ENCODE measurements at places on chromosomes 2 and 18.

- no peak for DNase-seq
Measured at GRCh38 chr2:236568068-236568921, 1.3 kb upstream of the ACKR3 start.

- DNase-seq, result no peak
Measured at GRCh38 chr18:55633032-55633431, 45.0 kb upstream of the TCF4 start.

DNA sequence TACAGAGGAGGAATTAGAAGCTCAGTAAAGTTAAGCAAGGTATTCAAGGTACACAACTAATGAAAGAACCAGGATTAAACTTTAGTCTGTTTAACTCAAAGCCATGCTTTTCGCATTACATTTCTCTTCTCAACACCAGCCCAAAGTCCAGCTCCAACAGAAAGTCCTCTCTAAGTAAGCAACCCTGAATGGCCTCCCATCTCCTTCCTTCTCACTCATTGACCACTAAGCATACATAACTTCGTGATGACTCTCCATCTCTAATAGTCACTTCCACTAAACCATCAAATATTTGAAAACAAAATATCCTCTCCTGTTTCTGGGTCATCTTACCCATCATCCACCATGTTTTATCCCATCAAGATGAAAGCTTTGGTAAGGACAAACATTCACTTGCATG, 219.8 kb downstream of the RAD51AP2 start:
- no peak for DNase-seq

- no peak for DNase-seq
Measured at GRCh38 chr2:44689516-44689915, 252.0 kb upstream of the SIX3 start.

DNA sequence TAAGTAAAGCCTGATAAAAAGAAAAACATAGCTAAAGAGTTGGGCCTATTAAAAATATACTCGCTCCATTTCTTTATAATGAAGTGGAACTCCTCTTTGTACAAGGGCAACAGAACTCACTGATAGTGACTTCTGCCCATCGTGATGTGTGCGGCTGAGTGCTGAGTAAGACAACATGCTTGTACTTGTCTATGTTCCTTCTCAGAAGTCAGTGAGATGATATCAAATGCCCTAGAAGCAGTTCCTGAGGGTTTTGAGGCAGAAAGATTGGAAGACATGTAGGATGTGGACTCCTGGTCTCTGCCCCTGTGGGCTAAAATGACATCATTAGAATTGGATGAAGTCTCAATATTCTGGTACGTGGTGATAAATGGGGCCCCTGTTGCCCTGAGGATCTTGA, 73.8 kb downstream of the USP40 start:
- no peak for DNase-seq

GRCh38 chr2:152425765-152426727, 91.1 kb downstream of the FMNL2 start:
- no peak for DNase-seq

DNA sequence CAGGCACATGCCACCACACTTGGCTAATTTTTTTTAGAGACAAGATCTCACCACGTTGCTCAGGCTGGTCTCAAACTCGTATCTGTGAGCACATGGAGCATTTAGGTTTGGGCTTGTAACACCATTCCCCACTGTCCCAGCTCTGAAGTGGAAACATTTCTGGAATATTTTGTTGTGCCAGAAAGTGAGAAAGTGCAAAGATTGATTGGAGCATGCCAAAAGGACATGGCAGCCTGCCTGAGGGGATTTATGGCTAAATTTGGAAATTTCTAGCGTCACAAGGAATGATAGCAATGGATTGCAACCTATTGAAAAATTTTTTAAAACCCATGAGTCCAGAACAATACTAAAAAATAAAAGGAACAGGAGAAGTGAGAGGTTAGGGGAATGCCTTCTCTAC, 136.8 kb downstream of the ESCO1 start:
- no peak for DNase-seq

GRCh38 chr2:6806604-6807003, 59.1 kb downstream of the CMPK2 start:
- DNase-seq, result no peak

DNA sequence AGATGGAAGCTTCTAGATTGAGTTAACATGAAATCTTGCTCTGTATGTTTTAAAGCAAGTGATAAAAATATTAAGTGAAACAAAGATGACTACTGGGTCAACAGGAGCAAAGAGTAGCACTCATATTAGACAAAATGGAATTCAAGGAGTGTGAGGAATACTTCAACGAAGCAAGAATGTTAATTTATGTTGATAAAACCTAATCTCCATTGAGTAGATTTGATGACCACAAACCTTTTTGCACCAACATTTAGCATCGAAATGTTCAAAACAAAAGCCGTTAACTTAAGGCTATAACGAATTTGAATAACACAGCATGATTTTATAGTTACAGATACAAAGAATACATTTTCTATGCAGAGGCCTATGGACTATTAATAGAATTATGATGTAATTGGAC, 35.7 kb downstream of the MRPS9 start:
- no peak for DNase-seq

DNA sequence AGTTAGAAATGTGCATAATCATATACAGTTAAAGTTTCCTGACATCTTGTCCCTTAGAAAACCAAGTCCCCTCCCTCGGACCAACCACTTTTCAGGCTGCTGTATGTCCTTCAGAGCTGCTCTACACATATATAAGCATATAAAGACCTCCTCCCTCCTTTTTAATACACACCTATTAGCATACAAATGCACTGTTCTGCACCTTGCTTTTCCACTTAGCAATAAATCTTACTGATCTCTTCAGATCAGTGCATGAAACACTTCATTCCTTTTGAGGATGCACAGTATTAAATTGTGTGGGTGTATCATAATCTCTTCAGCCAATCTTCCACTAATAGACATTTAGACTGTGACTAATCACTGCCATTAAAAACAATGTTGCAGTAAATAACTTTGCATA, 79.8 kb downstream of the CNTNAP5 start:
- no peak for DNase-seq

DNA sequence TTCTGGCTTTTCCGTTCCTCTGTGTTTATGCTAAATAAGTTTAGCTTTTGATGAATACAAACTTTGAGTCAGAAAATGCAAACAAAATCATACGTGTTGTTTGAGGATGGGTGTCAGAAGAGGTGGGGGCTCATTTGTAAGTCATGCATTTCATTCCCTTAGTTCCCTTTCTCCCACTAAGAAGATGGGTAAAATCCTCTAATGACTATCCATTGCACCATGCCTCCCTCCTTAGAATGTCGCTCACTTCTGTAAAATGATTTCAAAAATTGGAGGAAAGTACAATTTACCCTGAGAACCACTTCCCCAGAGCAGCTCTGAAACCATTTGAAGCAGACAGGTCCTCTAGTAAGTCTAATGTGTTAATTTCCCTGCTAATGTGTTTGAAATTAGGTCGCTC, 629.6 kb upstream of the VRK2 start:
- no peak for DNase-seq

- DNase-seq, result no peak
Measured at GRCh38 chr2:200966770-200967169, 3.3 kb upstream of the ORC2 start.

GRCh38 chr2:182068811-182069210, 83.2 kb downstream of the PPP1R1C start:
- no peak for DNase-seq

DNA sequence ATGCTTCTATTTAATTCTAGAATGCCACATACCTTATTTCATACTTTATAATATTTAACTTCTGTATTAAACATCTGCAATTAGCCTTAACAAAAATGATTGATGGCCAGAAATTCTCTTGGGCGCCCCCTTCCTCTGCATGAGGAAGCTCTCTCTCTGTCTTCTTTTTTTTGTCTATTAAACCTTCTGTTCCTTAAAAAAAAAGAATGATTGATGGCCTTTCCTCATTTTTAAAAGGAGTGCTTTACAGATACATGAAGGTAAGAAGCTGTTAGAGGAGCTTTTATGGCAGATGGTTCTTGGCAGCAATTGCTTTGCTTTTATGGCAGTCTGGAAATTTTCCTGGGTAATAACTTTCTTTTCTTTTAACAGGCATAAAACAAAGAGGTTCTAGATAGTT, 526.9 kb downstream of the SLC4A3 start:
- no peak for DNase-seq

DNA sequence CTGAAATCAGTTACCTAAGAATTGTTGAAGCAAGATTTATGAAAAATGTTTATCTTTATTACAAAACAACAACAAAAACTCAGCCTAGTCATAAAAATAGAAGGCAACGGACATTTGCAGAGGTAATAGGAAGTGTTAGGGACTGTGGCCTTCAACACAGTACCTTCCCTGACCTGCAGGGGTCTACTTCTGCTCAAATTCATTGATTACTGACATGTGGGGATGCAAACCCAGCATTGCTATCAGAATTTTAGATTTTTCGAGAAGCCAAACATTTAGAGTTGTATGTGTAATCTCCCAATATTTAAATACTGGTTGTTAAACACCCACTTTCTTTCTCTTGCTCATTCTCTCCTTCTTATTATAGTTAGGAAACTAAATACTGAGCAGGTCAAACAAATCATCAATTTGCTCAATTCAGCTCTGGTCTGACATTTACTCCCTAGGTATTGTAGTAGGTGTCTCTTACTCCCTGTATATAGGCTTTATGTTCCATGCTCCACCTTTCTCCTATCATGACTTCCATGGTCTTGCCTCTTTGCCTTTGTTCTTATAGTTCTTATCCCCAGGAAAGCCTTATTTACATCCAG, 198.5 kb downstream of the UBE2E3 start:
- DNase-seq, result no peak

- DNase-seq, result no peak
Measured at GRCh38 chr2:127201452-127201851, 18.6 kb downstream of the CYP27C1 start.

- no peak for DNase-seq
Measured at GRCh38 chr2:234355021-234355720, 141.7 kb downstream of the ARL4C start.

GRCh38 chr2:99898336-99899048, 243.9 kb downstream of the AFF3 start:
- no peak for DNase-seq

- DNase-seq, result no peak
Measured at GRCh38 chr2:218883491-218884490, 3.1 kb downstream of the WNT10A start.

DNA sequence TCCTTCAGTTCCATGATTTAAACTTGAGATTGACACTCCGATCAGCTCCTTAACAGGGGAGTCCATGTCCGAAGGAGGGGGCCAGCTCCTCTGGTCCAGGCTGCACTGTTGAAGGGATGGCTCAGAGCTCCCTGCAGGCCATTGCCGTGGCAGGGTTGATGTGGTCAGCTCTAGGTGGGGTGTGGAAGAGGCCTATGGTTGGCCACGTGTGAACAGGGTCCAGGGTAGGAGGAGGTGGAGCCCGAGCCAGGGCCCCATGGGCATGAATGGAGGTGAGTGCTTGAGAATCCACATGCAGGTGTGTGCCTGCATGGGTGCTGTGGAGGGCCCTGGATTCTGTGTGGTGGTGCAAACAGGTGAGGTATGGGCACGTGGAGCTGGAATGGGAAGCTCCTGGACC, 1.1 kb downstream of the SPEG start:
- no peak for DNase-seq

- no peak for DNase-seq
Measured at GRCh38 chr2:188412190-188412589, 120.5 kb downstream of the GULP1 start.

- no peak for DNase-seq
Measured at GRCh38 chr2:153387203-153387602, 91.4 kb downstream of the RPRM start.

GRCh38 chr2:41932241-41933045, 115.4 kb upstream of the PKDCC start:
- no peak for DNase-seq

GRCh38 chr2:223967981-223968380, 10.7 kb downstream of the MRPL44 start:
- no peak for DNase-seq

DNA sequence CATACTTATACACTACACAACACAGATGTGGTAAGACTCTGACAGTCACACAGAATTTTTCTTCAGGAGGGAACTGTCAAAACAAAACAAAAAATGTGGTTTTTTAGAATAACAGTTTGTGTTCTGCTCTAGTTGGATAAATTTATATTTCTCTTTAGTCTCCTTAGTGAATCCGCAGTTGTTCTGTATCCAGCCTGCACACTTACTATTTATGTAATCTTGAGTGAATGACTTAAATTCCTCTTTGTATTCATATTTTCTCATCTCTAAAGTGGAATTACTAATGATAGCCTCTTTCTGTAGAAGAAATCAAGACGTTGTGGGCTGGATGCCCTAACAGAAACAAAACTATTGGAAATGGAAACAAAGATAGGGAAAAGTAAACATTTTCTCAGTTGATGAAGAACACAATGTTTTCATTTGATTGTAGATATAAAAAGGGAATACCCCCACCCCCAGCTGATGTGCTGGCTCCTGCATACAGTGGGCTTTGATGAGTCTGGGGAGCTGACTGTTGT, 375.2 kb downstream of the TRIB2 start:
- no peak for DNase-seq

DNA sequence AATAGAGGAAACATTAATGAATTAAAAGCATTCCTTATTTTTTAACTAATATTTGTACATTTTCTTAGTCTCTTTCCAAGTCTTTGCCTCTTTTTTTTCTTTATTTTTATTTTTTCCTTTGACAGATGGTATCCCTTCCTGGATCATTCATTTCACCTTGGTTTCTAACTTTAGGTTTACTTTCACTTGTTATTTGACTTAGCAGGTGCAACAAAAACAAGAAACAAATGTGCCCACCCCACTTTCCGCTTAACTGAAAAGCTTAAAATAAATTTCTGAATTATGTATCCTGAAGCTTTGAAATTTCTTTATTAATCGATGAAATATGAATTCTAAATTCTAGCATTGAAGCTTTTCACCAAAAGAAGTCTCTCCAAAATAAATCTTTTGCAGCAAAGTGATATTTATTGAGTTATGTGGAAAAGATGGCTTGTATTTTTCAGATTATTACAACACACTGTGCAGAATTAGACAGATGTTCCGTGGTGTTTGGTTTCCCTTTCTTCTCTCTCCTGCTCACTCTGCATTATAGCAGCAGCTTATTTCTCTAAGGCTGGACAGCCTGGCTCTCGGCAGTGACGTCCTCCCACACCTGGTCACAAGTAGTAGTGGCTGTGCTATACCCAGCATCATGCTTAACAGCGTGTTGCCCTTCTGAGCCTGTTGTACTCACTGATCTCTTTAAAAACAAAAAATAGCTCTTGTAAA, 99.1 kb upstream of the ZNF397 start:
- DNase-seq, result no peak

GRCh38 chr2:228048838-228049490, 132.5 kb downstream of the SPHKAP start:
- DNase-seq, result peak; percentile 11

DNA sequence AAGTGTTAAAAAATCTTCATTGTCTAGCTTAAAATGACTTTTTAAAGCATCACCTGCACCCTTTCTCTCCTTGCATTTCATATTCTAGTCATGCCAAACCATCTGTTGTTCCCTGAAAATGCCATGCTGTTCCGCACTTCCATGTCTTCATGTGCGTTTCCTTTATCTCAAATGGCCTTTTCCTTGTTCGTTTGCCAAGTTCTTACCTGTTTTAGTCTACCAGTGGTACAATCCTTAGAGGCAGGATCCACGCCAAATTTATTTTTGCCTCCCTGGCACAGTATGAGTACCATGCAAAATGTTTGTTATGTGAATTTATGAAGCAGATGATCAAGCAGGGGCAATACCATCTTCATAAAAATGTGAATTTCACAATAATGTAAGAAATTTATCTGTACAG, 37.0 kb downstream of the TMEFF2 start:
- no peak for DNase-seq

- no peak for DNase-seq
Measured at GRCh38 chr2:105997711-105998110, 196.4 kb downstream of the UXS1 start.
